ENCODE measurements at places on chromosomes 6 and 20.

DNA sequence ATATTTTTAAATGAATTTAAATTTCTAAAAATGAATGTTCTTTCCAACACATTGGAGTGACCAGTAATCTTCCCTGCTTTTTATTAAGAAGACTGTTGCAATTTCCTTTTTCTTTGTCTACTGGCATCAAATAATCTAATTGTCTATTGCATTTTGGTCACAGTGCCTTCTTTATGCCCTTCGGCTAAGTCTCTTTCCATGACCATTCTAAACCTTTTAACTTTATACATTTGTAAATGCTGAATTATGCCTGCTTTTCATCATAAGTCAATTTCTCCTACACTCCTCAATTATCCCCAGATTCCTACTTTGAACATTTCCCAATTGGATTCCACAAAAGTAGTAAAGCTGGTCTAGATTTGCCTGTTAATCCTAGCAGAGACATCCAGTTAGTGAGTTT is 69.1 kb upstream of the HSF2 start:
- DNase-seq, result no peak

GRCh38 chr6:38404355-38404754 is 235.4 kb downstream of the BTBD9 start:
- no peak for DNase-seq

DNA sequence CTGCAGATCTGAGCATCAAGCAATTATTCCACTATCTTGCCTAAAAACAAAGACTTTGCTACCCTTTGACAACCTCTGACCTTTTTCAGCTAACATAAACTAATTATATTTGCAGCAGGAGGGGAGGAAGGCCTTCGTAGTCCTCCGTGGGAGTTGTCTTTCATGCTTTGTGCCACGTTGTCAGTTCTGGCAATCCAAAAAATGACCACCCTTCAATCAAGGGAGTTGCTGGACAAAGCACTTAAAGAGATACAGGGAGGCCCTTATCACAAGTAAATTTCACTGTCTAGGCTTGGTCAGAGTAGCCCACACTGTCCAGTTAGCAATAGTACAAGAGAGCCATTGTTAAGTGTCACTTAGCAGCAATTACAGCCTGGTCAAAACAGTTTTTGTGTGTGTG is 578.9 kb downstream of the HAO1 start:
- DNase-seq, result no peak

GRCh38 chr20:15069355-15069754 is 731.9 kb upstream of the FLRT3 start:
- no peak for DNase-seq

DNA sequence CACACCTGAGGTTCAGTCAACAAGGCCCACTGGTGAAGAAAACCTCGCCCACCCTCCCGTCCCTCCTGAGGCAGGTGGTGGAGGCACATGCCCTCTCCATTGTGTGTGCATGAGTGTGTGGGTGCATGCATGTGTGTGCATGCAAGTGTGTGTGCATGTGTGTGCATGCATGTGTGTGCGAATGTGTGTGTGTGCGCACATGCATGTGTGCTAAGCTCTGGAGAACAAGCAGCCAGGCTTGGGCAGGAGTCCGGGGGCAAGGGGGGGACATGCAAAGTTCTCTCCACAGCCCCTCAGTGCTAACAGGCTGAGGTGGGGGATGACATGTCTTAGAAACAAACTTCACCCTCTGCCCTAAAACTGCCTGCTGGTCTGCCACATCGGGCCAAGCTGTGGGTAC is 3.1 kb upstream of the HSPA12B start:
- DNase-seq, result no peak

GRCh38 chr6:13558718-13559117 is 15.7 kb upstream of the SIRT5 start:
- no peak for DNase-seq

GRCh38 chr20:45470262-45470931 is 844 bp downstream of the WFDC2 start:
- peak; percentile 7 for DNase-seq

- DNase-seq, result no peak
Measured at GRCh38 chr6:163522033-163522432, 107.5 kb downstream of the QKI start.

DNA sequence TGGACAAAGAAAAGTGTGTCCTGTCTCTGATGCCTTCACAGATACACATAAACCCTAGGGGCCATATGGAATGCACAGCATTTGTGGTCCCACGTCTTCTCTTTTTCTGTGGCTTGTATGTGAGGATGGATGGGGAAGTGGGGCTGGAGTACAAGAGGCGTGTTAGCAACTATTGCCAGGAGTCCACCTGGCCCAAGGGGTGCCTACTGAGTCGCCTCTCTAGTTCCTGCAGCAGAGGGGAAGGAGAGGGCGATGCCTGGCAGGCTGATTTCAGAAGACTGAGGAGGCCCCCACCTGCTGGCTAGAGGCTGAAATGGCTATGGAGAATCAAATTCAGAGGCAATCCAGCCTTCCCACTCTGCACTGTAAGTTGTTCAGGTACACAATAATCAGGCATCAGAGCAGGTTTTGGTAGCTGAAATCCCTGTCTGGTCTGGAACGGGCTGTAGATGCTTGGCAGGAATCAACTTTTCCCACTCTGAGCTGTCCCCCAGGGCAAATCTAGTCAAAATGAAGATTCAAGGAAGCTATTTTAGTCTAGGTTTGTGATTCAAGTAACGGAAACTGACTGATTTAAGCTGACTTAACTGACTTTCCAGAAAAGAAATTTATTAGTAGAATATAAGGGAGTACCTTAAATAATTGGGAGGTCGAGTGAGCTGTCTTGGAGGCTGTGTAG is 14.9 kb upstream of the PPARD start:
- peak; percentile 79 for DNase-seq

DNA sequence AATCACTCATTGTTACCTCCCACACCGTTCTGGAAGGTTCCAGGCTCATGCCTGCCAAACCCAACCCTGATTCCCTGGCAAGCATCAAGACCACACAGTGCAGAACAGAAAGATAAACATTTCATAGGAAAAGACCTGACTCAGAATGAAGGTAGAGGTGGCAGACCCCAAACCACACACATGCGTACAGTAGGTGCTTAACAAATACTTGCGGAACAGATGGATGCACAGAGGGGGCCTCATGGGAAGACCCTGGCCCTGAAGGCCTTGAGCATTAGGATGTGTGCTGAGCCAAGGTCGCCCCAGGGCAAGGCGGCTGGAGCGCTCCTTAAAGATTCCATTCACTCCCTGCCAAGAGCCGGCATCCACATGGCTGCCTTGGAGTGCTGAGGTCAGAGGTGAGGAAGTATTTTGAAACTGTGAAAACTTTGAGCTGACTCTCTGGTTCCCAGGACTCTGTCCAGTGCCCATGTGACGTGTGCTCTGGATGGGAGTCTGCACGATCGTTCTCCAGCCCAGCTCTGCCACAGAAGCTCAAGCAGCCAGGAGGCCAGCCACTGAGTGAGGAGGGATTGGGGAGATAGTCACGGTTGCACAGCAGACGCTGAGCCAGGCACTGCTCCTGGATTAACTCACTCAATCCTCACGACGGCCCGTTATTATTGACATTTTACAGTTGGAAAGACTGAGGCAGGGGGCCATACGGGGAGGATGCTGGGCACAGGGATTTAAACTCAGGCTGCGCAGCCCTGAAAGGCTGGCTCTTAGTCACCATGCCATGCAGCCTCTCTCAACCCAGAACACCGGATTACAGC is 65.5 kb upstream of the AFDN start:
- no peak for DNase-seq

DNA sequence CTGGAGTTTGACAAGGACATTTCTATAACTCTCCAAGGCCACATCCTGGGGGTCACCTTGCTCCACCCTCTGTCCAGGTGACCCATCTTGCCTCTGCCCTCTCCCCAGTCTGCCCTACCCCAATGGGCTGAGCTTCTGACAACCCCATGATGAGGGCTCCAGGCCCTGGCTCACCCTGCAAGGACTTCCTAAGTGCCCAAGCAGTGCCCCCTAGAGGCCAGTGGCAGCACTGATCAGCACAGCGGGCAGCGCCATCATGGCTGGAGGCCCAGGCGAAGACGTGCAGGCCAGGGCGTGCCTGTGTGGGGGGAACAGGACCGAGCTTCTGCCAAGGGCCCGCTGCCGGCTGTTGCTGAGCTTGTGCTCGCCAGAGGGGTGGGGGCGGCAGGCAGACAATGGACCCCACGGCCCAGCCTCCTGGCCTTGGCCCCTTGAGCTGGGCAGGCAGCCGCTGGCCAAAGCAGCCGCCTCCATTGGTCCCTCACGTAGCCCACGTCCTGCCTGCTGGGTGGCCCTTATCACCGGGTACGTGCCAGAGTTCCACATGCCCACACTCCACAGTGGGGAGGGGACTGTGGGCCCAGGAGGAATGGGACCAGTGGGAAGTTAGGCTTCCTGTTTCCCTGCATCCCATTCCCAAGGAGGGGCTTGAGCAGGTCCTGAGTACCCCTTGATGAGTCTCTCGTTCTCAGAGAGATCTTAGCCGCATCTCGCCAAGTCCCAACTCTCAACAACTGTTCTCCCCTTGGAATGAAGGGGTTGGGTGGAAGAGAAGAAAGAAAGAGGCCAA is 64.3 kb downstream of the MRPL14 start:
- peak; percentile 40 for DNase-seq

- DNase-seq, result no peak
Measured at GRCh38 chr6:33808641-33809180, 4.9 kb upstream of the MLN start.

GRCh38 chr6:37653933-37654565 is 43.6 kb downstream of the MDGA1 start:
- DNase-seq, result peak; percentile 61

GRCh38 chr6:17577059-17577458 is 23.0 kb upstream of the FAM8A1 start:
- DNase-seq, result no peak

- no peak for DNase-seq
Measured at GRCh38 chr6:227074-227782, 65.1 kb upstream of the DUSP22 start.

DNA sequence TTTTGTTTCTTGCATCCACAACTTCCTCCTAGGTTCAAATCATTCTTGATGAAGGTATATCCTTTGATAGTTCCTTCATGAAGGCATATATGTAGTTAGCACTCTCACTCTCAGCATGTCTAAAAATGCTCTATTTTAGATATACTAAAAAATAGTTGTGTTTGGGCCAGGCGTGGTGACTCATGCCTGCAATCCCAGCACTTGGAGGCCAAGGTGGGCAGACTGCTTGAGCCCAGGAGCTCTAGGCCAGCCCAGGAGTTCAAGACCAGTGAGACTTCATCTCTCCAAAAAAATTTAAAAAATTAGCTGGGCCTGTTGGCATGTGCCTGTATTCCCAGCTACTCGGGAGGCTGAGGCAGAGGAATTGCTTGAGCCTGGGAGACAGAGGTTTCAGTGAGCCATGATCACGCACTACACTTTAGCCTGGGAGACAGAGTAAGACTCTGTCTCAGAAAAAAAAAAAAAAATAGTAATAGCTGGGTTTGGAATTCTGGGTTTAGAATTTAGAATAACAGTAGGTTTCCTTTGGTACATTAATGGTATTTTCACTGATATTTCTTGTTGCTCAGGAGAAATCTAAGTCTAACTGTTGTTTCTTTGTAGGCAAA is 7.0 kb downstream of the SERAC1 start:
- no peak for DNase-seq

DNA sequence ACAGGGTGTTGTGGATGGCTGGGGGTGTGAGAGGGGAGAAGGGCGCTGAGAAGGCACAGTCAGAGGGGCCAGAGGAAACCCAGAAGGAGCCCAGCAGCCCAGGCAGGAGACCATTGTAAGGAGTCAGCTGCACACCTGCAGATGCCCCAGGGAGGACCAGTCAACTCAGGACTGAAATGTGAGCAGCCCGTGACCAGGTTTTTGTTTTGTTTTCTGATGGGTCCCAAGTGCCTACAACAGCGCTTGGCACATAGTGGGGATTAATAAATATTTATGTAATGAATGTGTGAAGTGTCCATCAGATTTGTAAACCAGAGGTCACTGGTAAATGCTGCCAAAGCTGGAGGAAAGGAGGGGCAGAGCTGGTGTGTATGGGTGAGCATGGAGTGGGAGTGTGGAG is 30.2 kb downstream of the TRAM2 start:
- DNase-seq, result no peak

DNA sequence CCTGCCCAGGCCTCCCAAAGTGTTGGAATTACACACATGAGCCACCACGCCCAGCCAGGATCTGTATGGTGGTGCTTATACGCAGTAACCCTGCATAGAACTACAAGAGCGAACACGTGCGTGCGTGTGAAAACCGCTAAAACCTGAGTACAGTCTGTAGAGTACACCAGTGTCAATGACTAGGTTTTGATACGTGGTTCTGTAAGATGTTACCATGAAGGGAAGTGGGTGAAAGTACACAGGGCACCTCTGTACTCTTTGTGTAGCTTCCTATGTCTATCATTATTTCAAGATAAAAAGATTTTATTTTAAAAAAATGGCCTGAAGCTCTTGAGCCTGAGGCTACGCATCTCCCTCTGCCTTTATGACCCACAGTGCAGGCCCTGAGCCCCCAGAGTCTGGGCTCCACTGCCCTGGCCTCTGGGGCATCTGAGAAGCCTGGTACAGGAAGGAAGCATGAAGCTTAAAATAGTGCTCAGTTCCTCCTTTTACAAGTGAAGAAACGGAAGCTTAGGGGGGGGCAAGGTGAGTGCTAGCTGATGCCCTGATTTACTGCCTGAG is 21.6 kb downstream of the LY86 start:
- DNase-seq, result peak; percentile 24

- DNase-seq, result no peak
Measured at GRCh38 chr6:119020597-119021561, 57.6 kb downstream of the FAM184A start.

Measured in stimulated activated CD4-positive, alpha-beta T cell treated with anti-CD3 and anti-CD28 coated beads, Interleukin-4, amount 100 ng/mL, for 24 hours (primary cell).